ENCODE measurements at places on chromosomes 4 and X.

DNA sequence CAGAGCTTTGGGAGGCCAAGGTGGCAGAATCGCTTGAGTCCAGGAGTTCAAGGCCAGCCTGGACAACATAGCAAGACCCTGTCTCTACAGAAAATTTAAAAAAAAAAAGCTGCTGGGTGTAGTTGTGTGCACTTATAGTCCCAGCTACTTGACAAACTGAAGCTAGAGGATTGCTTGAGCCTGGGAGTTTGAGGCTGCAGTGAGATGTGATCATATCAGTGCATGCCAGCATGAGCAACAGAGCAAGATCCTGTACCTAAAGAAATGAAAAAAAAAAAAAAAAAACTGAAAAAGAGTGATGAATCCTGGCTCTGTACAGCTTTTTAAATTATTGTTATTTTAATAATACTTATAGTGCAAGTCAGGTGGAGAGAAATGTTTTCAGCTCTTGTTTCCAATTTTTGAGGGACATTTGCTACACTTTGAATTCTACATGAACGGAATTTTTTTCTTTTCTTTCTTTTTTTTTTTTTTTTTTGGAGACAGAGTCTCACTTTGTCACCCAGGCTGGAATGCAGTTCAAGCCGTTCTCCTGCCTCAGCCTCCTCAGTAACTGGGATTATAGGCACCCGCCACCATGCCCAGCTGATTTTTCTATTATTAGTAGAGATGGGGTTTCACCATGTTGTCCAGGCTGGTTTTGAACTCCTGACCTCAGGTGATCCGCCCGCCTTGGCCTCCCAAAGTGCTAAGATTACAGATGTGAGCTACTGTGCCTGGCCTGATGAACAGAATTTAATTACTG lies 215.6 kb downstream of the FSTL5 start:
- DNase-seq: no peak

GRCh38 chrX:148500423-148501385 lies at the start of gene AFF2:
AFF2 (plus strand) TSS chrX:148500617; CDS start chrX:148501098, 481 bp downstream.
- DNase-seq: peak; percentile 2

DNA sequence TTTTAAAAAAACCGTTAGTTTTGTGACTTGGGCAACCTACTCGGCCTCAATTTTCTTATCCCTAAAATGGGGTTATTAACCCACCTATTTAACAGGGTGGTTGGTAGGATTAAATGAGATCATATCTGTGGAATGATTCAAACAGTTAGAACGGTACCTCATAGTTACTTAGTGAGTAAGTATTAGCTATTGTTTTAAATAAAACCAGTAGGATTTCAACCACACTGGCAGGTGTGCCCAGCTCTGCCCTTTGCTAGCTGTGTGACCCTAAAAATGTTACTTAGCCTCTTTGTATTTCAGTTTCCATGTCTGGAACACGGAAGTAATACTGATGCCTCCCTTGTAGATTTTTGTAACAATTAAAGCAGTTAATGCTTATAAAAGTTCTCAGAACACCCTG lies 225.8 kb upstream of the SPRY1 start:
- no peak for DNase-seq

DNA sequence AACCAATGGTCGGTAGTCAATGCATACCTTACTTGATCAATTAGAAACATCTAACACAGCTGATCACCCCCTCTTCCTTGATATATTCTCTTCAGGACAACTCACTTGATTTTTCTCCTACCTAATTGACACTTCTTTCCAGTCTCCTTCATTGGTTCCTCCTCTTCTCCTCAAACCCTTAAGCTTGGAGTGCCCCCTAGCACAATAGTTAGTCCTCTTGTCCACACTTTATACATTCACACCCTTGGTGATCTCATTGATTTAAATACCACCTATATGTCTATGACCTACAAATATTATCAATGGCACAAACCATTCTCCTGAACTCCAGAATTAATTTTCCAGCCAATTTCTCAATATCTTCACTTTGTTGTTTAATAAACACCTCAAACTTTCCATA lies 724.0 kb downstream of the ADGRL3 start:
- DNase-seq: no peak

- no peak for DNase-seq
Observed at GRCh38 chr4:164169591-164169990, 584.3 kb upstream of the SMIM31 start.

GRCh38 chr4:89868276-89868675 lies 26.4 kb upstream of the MMRN1 start:
- DNase-seq: no peak

GRCh38 chr4:74675673-74676279 lies 118.5 kb downstream of the BTC start:
- no peak for DNase-seq

GRCh38 chrX:101483705-101484104 lies 1.6 kb upstream of the ARMCX4 start:
- DNase-seq: no peak

DNA sequence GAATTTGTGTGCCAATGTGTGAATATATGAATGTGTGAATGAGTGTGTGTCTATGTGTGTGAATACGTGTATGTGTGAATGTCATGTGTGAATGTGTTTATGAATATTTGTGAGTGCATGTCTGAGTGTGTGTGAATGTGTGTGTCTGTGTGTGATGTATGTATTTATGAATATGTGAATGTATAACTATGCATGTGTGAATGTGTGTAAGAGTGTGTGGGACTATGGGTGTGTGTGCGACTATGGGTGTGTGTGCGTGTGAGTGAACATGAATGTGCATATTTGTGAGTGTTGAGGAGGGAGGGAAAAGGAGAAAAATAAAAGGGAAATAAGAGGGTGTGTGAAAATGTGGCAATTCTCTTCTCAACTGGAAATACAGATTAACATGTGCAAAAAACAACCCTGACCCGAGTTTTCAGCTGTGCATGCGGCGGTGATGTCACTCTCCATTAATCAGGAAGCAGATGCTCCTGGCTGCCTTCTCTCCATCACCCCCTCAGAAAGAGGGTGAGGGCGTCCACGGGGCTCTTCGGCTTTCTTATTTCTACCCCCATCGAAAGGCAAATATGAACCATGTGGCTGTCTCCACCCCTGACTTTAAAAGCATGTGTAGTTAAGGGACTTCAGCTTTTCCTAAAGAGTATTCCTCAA lies 219.8 kb downstream of the MAML3 start:
- DNase-seq: no peak

GRCh38 chr4:71932941-71933340 lies 98.9 kb upstream of the NPFFR2 start:
- DNase-seq: no peak

- no peak for DNase-seq
Observed at GRCh38 chrX:40855411-40855810, 120.1 kb upstream of the MED14 start.

DNA sequence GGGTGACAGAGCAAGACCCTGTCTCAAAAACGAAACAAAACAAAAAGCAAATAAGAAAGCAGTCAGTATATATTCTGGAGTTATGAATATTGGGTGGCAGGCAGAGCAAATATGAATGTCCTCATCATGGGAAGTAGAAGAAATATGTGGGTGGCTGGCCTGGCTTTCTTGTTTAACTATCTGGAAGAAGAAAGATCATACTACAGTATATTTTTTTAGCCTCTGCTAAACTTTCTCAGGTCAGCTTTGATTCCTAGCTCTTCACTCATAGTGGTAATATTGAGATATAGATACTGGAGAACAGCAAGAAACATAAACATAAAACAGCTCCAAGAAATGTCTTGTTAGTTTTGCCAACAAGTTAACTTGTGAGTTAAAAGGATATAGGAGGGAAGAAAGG lies 192.5 kb downstream of the SOWAHB start:
- no peak for DNase-seq

GRCh38 chr4:52799813-52800212 lies 48.6 kb upstream of the ERVMER34-1 start:
- DNase-seq: no peak

DNA sequence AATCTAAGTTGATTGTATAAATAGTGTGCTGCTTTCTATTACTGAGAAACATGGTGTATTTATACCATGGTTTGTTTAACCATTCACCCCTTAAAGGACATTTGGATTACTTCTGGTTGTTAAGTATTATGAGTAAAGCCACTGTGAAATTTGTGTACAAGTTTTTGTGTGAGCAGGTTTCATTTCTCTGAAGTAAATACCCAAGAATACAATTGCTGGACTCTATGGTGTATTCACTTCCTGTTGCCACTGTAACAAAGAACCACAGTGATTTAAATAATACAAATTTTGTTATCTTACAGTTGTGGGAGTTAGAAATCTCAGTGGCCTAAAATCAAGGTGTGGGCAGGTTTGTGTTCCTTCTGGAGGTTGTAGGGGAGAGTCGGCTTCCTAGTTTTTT lies 869.6 kb downstream of the CCSER1 start:
- DNase-seq: no peak

GRCh38 chr4:167883266-167883665 lies 209.1 kb upstream of the ANXA10 start:
- no peak for DNase-seq

DNA sequence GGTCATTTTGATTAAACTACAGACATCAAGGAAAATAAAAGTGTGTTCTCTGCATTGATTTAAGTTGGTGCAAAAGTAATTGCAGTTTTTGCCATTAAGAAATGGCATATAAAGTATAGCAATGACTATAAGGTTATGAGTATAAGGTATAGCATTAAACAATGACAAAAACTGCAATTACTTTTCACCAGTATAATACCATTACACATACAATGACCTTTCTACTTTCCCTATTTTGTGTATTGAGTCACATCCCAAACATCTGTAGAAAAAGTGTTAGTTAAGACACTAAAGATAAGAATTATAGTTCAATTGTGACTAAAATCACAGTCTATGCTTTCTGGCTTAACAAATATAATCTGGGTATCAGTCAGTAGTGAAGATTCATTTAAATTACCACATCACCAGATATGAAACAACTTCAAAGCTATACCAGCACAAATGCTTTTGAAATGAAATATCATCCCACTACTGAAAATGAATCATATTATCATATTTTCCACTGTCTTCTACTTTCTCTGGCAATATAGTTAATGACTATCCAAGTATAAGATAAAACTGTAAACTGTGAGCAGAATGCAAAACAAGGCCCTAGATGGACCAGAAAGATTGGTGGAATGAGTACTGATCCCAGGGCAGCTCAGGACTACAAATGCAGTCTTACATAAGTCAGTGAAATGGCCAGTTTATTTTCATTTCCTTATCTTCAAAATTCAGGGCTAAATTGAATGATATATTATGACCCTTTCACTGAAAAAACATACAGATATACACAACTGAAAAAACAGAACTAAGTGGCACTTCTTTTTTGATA lies 241.1 kb downstream of the ANTXR2 start:
- DNase-seq: no peak

- DNase-seq: no peak
Observed at GRCh38 chrX:57565198-57565597, 26.6 kb upstream of the ZXDB start.

DNA sequence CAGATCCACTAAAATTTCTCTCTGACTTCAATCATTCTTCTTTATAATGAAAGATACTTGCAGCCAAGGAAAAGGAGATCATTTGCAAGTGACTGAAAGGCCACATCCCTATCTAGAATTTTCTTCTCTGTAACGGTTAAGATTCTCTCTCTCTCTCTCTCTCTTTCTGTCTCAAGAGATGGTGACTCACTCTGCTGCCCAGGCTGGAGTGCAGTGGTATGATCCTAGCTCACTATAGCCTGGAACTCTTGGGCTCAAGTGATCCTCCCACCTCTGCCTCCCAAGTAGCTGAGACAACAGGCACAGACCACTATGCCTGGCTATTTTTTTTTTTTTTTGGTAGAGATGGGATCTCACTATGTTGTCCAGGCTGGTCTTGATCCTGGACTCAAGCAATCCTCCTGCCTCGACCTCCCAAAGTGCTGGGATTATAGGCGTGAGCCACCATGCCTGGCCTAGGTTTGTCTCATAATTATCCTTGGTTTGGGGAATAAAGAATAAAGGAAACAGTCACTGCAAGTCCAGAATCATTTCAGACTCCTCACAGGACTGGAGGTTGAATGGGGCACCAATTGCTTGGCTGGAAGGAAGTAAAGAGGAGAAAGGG lies 33.3 kb upstream of the GALNT7 start:
- no peak for DNase-seq

DNA sequence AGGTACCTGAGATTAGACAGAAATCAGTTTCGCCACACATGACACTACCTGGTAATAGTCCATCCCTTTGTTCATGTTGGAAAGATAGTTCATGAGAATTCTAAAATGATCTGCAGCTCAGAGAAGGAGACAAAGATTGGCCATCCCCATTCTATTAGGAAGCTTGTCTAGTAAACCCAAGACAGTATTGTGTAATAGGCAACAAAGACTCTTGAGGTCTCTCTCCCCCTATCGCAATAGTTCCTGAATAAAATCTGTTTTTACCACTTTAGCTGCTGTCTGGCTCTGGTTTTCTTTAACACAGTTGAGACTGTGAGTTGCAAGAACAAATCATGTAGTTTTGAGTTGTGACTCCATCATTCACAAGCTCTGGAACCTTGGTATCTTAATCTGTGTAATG lies 14.8 kb upstream of the BBS7 start:
- no peak for DNase-seq

DNA sequence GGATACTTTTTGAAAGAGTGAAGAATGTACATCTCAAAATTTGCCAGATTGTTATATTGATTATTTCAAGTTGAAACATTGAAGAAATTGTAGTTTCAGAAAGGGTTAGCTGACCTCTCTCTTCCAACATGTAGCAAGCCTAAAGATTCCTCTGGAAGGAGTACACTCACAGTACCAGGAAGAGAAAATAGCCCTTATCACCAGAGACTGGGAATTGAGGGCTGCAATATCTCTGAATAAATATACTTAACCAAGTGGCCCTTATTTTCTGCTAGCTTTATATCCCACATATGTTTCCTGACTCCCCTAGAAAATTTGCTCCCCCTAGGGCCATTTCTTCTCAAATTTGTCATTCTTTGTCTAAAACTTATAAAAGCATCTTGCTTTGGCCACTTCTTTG lies 332.2 kb downstream of the GASK1B start:
- DNase-seq: no peak

GRCh38 chr4:70895405-70895804 lies 6.8 kb upstream of the MOB1B start:
- no peak for DNase-seq

DNA sequence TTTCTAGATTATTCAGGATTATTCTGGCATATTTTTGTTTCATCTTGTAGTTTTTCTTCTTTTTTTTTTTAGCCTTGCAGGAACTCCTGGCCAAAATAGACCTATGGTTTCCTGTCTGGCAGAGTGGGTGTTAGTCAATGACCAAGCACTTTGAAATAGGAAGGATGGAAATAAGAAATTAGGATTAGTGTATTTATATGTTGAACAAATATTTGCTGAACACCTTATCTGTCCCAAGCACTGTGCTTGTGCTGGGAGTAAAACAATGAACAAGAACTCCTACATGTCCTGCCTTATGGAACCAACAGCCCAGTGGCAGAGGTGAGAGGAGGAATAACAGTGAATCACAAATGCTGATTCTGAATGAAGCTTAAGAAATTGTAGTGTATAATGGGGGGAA lies 4.5 kb downstream of the MMRN1 start:
- DNase-seq: no peak

Data from GM18507 (cell line).